ENCODE measurements at places on chromosomes 6 and 20.

DNA sequence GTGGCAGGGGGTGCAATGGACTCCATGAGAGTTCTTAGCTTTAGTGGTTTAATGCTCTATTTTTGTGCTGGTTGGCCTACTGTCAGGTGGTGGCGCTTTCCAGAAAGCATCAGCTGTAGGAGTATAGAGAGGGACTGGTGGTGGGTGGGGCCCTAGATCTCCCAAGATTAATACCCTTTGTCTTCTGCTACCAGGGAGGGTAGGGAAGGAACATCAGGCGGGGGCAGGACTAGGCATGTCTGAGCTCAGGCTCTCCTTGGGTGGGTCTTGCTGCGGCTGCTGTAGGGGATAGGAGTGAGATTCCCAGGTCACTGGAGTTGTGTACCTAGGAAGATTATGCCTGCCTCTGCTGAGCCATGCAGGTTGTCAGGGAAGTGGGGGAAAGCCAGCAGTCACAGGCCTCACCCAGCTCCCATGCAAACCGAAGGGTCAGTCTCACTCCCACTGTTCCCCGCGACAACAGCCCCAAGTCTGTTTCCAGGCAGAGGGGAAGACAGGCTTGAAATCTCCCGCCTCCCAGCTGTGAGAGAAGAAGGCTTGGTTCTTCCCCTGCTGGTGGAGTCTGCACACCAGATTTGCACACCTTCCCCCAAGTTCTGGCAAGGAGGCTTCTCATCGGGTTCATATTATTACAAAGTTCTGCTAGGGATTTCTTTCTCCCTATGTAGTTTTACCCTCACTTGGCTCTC is 46.7 kb upstream of the PKIB start:
- DNase-seq, result no peak

GRCh38 chr6:332671-333070 is 40.4 kb downstream of the DUSP22 start:
- no peak for DNase-seq

DNA sequence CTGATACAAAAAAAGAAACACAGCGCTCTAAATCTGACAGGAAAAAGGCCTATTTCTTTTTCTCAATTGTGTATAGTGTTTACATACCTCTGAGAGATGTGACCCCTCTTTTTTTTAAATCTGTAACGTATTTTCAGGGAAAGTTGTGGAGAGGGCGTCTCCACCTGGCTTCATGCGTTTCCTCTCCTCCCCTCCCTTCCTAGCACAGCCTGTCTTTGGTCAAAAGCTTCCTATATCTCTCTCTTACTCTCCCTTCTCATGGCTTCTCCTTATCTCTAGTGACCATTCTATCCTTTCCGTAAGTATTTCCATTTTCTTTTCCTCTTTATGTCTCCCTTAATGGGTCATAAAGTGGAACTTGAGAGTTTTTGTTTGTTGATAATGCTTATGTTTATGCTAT is 458.9 kb downstream of the HACE1 start:
- DNase-seq, result no peak

GRCh38 chr6:165894171-165894825 is 231.3 kb upstream of the PDE10A start:
- DNase-seq, result no peak

GRCh38 chr6:134322216-134322615 is 4.3 kb upstream of the SGK1 start:
- no peak for DNase-seq

DNA sequence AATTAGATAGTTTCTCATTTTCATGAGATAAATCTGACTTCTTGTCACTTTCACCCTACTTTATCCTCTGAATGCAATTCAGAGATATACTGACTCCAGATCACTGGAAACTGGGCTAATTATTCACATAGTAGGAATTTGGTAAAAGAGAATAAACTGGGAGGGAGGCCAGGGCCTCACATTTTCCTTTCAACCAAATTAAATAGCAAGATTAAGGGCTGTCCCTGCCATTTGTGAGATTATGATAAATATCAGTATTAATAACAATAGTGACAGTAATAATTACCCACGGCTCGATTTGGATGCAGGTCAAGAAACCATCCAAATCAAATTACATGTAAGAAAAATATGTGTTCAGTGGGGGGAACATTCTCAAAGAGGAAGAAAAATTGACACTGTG is 140.5 kb downstream of the CD83 start:
- DNase-seq, result no peak

GRCh38 chr20:10315138-10315537 is 96.5 kb downstream of the SNAP25 start:
- no peak for DNase-seq

Measured in NCI-H82 (cell line).